Stimulated activated CD8-positive, alpha-beta memory T cell treated with anti-CD3 and anti-CD28 coated beads, Interleukin-2, amount 100 ng/mL, for 1 hour (primary cell): ENCODE measurements at places on chromosomes 1 and 21.

- no peak for DNase-seq
Measured at GRCh38 chr1:212568978-212569537, 39.5 kb upstream of the ATF3 start.

DNA sequence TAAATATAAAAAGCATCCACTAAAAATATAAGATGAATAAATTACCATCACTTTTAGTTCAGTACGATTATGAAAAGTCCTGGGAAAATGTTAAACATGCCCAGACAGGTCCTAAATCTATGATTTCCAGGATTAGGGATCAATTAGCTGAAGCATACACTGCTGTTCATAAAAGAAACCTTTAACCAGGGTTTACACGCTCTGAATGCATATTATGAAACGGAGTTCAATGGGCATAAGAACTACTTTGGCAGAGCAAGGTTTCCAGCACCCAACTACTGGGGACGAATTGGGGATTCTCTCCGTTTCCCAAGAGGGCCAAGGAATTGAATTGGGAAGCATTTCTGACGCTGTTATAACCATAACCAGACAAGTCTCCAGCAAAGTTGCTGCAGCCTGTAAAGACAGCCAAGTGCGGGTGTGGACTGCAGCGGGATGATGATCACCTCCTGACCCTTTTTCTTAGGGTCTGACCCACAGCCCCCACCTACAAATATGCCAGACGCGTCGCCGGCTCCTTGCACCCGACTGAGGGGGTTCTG is 1.6 kb downstream of the SLC30A1 start:
- DNase-seq: no peak

- DNase-seq: no peak
Measured at GRCh38 chr1:88763649-88764406, 79.8 kb downstream of the PKN2 start.

DNA sequence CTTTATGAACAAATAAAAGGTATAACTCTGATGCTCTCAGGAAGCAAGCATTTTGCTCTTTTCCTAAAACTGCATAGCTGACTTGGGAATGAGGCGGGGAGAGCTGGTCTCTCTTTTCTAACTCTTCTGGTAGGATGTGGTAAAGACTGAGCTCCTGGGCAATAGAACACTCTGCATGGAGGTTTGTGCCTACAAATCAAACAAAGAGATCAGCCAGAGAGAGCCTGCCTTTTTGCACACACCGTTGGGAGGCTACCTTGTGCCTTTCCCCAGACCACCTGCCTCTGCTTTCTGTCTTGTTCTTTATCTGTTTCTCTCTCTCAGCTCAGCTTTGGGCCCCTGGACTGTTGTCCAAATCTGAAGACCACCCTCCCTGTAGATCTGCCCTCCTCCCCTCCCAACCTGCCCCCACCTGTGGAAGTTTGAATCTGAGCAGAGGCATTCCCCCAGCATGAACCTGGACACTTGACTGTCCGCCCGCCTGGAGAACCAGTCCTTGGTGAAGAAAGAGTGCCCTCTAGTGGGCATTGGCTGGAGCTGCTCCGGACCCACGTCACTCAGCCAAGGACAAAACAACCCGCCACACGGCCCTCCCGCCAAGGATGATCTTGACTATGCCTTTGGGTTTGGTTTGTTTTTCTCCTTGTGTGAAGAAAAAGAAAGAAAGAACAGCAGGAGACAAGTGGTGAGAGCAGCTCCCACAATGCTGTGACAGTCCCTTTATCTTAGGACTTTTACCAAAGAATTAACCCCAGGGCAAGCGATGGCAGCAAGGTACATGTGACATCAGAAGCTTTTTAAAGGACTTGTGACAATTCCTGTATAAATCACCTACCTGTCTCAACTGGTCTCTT is 228.2 kb downstream of the PBX1 start:
- DNase-seq: peak; percentile 9

DNA sequence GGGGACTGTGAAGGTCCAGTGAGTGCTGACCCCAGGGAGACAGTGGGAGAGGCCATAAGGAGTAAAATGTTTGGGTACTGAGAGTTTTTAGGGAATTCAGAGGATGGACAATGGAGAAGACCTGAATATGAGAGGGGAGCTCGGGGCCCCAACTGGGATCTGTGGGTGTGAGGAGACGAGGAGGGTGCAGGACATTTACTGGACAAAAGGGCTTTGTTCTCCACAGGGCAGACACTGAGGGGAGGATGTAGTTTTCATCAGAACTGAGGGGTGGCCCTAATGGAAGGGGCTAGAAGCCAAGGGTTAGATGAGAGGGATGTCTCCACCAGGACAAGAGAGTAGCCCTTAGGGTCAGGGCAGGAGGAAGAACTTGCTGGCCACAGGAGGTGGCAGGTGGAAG is 30.0 kb downstream of the TMCC2 start:
- no peak for DNase-seq

DNA sequence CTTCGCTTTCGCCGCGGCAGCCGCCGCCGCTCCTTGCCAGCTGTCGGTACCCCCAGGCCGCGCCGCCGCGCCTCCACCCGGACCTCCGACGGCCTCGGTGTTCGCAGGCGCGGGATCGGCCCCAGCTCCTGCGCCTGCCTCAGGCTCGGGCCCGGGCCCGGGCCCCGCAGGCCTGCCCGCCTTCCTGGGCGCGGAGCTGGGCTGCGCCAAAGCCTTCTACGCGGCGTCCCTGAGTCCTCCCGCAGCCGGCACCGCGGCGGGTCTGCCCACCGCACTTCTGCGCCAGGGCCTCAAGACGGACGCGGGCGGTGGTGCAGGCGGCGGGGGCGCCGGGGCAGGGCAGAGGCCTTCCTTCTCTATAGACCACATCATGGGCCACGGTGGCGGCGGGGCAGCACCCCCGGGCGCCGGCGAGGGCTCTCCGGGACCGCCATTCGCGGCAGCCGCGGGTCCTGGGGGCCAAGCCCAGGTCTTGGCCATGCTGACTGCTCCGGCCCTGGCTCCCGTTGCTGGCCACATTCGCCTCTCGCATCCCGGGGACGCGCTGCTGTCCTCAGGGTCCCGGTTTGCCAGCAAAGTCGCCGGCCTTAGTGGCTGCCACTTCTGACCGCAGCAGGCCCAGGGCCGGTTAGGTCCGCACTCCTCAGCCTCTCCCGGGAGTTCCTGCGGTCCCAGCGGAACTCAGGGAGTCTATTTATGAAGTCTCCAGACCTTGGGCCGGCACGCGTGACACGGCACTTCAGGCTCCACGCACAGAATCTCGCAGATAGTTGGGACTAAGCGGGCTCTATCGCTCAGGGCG is 1.4 kb downstream of the FOXD2 start:
- no peak for DNase-seq

DNA sequence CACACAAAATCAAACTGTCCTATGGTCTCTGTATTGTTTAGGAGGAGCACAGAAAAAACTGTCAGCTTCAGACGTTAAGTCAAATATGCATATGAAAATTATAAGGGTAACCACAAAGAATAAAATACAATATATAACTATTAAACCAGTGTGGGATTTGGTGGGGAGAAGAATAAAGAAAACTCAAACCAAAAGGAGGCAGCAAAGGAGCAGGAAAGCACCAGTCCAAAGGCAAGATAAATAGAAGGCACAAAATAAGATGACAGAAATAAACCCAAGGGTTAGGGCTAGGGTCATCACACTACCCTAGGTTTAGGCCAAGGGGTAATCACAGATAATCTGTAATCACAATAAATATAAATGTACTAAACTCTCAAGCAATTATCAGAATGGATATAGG is 32.8 kb downstream of the DLGAP3 start:
- DNase-seq: no peak
